MM.1S (cell line): ENCODE measurements at places on chromosomes 11 and 22.

GRCh38 chr11:43788421-43788820 is 92.2 kb upstream of the ALKBH3 start:
- DNase-seq = no peak

DNA sequence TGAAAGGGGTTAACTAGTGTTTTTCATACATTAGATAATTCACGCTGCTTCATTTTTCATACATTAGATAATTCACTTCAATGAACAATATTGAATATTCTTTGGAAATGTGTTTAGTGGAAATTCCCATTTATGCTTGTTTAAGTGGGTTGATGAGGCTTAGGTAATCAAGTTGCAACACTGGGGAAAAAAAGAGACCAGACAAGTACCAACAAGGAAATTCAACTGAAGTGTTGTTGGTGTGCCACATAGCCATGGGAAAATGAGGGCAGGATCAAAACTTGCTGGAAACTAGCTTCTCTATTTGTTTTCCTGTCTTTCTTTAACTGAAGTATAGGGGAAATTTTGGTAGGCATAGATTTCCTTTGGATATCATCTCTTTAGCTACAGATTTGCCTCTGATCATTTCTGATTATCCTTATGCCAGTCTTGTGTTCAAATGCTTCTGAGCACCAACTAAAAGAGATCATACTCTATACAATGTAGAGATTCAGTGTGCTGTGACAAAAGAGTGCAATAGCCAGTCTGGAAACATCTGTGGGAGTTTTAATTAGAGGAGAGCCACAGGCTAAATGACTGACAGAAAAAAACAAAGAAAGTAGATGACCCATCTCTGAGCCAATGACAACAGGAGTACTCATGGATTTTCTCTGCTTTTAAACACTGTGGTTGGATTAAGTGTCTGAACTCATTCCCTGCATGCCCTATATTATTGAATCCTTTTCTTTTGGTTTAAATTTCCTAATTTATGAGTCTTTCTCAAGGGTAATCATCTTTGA is 67.6 kb upstream of the CTSC start:
- no peak for DNase-seq

- DNase-seq = no peak
Observed at GRCh38 chr22:44918166-44918924, 91.5 kb downstream of the PHF21B start.

DNA sequence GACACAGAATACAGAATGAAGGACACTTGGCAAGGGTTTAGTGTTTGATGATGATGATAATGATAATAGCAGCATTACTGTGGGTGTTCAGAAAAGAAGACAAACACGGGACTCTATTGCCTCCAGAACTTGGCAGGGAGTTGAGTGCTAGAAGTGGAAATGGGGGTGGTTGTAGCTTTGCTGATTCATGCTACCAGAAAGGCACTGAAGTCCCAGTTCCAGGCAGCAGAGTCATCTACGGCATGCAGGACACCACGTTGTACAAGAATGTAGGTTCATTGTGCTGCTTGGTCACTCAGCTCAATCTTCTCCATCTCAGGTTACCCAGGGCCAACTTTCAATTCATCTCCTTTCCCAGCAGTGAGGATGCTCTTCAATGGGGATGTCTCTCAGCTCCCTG is 115.7 kb downstream of the NTM start:
- no peak for DNase-seq

DNA sequence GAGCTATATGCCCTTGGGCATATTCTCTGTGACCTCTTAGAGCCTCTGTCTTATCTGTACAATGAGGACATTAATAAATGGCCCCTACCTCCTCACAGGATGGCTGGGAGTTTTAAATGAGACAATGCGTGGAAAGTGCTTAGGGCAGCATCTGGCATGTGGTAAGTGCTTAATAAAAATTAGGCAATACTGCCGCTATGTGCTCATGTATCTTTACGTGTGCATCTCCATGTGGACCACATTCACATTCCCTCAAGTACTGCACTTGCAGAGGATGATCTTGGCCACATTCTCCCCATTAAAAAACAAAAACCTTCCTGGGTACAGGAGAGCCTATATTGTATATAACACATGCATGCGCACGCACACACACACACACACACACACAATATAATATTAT is 19.1 kb upstream of the BSX start:
- no peak for DNase-seq

- no peak for DNase-seq
Observed at GRCh38 chr11:94513091-94513490, 830 bp downstream of the C11orf97 start.

- DNase-seq = peak; percentile 50
Observed at GRCh38 chr22:41092847-41093411, 537 bp downstream of the EP300 start.

DNA sequence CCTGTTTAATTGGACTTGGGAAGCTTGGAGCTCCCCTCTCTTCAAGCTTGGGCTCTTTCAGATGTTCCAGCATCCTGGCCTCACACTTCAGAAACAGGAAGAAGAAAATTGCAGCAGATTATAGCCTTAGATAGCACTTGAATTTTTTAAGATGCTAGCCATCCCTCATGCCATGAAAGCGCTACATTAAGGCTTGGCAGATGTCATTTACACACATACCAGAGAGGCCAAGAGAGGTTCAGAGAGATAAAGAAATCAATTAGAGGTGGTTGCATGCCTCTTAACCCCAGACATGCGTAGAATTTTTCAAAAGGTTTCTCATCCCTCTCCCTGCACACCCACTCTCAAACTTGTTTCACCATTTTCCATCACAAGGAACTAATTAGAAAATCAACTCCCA is 31.9 kb upstream of the DBX1 start:
- DNase-seq = no peak

- no peak for DNase-seq
Observed at GRCh38 chr11:75491465-75491864, 34.3 kb downstream of the GDPD5 start.

GRCh38 chr11:82907371-82907770 is 5.8 kb downstream of the DDIAS start:
- no peak for DNase-seq

GRCh38 chr11:72222106-72222891 is 2.3 kb upstream of the INPPL1 start:
- no peak for DNase-seq

DNA sequence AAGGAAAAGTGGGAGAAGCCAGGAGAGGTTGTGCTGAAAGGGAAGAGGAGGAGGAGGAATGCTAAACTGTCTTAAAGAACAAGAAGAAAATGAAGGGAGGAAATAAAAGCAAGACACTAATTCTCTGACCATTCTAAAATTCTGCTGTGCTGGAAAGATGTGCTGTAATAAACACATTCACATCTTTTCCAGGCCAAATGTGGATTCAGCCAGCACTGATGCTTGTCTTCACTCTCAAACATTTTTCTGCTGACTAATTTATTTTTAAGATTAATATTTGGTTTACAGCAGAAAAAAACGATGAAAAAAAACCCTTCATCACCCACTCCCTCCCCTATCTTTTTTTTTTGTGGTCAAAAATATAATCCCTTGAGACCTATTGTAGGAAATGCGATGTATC is 223.6 kb downstream of the SWAP70 start:
- no peak for DNase-seq

GRCh38 chr11:57324154-57324885 is 432 bp downstream of the TNKS1BP1 start:
- DNase-seq = no peak

DNA sequence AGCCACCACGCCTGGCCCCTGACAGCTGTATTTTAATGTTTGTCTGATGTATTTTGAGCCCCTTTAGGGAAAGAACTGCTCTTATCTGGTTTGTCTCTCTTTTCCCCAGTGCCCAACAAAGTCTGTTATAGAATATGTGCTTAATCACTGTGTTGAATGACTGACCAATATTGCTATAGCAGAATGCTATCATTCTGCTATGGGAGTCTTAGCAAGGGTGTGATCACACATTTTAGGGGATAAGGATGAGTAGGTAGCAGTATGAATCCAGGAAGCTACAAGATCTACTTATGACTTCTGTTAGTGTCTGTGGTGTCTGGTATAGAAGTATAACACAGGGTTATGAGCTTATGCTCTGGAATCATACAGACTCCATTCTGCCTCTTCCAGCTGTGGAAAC is 117.5 kb upstream of the RRM1 start:
- DNase-seq = no peak

GRCh38 chr11:68598816-68599653 is 85.3 kb upstream of the GAL start:
- no peak for DNase-seq

GRCh38 chr11:119776031-119776636 is 47.1 kb upstream of the NECTIN1 start:
- DNase-seq = no peak

DNA sequence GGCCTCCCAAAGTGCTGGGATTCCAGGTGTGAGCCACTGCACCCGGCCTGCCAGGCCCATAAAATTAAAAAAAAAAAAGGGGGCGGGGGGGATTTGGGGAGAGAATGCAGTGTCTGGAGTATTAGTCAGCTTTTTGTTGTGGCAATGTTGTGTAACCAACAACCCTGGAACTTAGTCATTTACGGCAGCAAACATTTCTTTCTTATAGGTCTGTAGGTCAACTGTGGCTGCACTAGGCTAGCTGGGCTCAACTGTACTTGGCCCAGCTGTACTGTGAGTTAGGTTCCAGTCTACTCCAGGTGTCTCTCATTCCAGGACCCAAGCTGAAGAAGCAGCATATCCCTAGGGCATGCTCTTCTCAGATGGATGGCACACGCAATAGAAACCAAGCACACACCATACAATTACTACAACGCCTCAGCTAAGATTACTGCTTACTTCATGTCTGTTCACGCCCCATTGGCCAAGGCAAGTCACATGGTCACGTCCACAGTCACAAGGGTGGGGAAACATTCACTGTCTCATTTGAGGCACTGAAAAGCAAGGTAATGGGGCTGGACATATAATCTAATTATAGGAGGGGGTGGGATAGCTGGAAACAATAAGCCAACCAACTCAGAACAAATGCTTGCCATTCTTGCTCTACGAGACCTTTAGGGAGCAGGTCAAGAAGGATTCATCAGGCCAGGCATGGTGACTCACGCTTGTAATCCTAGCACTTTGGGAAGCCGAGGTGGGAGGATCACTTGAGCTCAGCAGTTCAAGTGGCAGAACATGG is 10.4 kb upstream of the SPINDOC start:
- DNase-seq = no peak

- DNase-seq = no peak
Observed at GRCh38 chr22:20646906-20647305, 127.0 kb upstream of the SERPIND1 start.

- no peak for DNase-seq
Observed at GRCh38 chr11:130020323-130020722, 17.7 kb upstream of the PRDM10 start.

GRCh38 chr22:32354360-32355351 is 3.0 kb upstream of the RFPL3 start:
- DNase-seq = no peak

DNA sequence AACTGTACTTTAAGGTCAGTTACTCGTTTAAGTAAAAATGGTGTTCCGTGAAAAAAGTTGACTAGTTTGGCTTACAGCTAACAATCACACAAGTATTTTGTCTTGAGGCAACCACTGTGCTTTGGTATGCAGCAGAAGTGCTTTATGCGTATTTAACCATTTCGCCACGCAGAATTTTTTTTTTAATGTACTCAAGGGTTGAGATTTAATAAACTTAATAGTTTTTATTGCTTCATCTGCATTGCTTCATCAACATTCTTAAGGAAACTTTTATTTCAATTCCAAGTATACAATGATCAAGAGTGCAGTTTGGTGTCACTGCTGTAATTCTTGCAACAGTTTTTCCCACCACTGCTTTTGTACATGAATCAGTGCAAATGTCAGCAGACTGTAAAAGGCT is 66.4 kb downstream of the ZNRF3 start:
- DNase-seq = no peak

- DNase-seq = no peak
Observed at GRCh38 chr22:45001653-45002052, 8.2 kb downstream of the PHF21B start.

DNA sequence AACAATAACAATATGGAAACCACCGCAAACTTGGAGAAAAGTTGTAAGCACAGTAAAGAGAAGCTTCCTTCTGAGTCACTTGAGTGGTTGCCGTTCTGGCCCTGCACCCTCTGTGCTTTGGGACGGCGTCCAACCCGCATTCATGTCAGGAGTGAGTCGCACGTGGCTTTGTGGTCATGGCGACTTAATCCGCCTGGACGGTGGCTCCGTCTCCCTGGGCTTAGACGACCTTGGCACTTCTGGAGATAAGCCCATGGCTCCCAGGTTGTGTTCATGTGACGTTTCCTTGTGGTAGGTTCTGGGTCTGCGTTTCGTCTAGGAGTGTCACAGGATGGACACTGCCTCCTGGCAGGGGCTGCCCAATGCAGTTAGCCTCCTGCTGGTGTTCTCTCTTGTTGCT is 40.5 kb downstream of the TPCN2 start:
- no peak for DNase-seq

GRCh38 chr11:8297781-8298440 is 34.2 kb upstream of the LMO1 start:
- DNase-seq = no peak

DNA sequence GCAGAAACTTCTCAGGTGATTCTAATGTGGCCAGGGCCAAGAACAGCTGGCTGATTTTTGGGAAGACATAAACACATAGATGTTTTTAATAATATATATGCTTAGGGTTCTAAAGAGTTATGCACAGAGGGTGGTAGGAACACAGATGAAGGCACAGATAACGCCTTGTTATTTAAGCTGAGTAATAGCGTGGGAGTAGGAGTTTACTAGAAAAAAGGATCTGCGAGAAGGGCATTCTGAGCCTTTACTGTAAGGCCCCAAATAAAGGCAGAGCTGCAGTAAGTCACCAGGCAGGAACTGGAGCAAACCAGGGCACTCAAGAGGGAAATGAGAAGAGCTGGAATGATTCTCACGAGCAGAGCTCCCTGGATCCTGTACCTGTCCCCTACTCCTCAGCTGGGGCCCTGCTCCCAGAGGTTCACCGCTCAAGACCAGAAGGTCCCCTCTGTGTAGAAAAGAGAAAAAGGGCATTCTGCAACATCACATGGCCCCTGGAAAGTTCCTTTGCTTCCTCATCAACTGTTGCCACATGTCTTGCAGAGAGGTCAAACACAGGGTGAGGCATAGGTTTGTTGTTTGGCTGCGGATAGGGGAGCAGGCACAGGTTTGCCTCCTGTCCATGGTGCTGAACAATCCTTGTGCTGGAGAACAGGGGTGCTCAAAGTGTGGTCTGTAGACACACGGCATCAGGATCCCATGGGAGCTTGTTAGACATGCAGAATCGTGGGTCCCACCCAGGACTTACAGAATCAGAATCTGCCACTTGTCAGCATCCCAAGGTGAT is 125.7 kb downstream of the TENM4 start:
- peak; percentile 11 for DNase-seq

- DNase-seq = no peak
Observed at GRCh38 chr11:95559899-95560298, 229.7 kb downstream of the FAM76B start.

- DNase-seq = no peak
Observed at GRCh38 chr22:49779211-49779610, 48.5 kb downstream of the BRD1 start.

DNA sequence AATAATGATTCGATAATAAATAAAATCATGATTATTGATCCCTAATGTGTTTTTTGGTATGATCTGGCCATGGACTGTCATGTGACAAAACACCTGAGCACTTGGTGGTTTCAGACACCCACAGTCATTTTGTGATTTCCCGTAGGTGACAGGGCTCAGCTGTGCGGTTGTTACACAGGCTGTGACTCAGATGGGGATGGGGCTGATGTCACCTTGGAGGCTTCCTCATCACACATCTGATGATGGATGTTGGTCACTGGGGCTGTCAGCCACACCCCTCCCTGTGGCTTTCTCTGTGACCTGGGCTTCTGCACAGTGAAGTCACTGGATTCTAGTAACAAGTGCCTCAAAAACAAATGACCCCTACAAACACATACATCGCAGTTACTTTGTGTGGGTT is 995.1 kb downstream of the BRD1 start:
- peak; percentile 90 for DNase-seq

- DNase-seq = no peak
Observed at GRCh38 chr11:133362916-133363315, 169.4 kb downstream of the OPCML start.
